ENCODE measurements at places on chromosomes 3 and 15. TPM values are rescaled to one million over a fixed set of nuclear protein-coding genes. Genes with fewer than 3 reads are reported as not detected.

Gene LIPC
- total RNA-seq: under 0.01 TPM

Gene PCSK6
- total RNA-seq: 4.2 TPM

Gene DET1
- 5.6 TPM for total RNA-seq

Gene SPTSSB
- under 0.01 TPM for total RNA-seq

Gene CYP1A2
- total RNA-seq: not detected

Gene DNAH12
- 0.28 TPM for total RNA-seq

Gene ZMYND10
- total RNA-seq: 0.58 TPM

Gene CIAO2A
- 50.7 TPM for total RNA-seq

Gene GOLGA8J
- total RNA-seq: 0.28 TPM

Gene DAZL
- not detected for total RNA-seq

Gene PRTG
- 1.9 TPM for total RNA-seq

Gene RBMS3
- total RNA-seq: 81.2 TPM

Gene ZNF660
- 3.1 TPM for total RNA-seq

Gene EFCC1
- total RNA-seq: under 0.01 TPM

Gene MINAR1
- total RNA-seq: 0.38 TPM

Gene CRTC3
- 10.4 TPM for total RNA-seq

Gene CPEB1
- 13.8 TPM for total RNA-seq

Gene CORO2B
- 12.3 TPM for total RNA-seq

Gene TMEM89
- not detected for total RNA-seq

Gene FOXL2NB
- total RNA-seq: under 0.01 TPM

Gene IGF2BP2
- 36.1 TPM for total RNA-seq

Gene SERINC4
- total RNA-seq: not detected

Gene BFSP2
- not detected for total RNA-seq

Gene SKIC8
- total RNA-seq: 62.6 TPM

Gene PROK2
- total RNA-seq: not detected

Gene COL6A6
- under 0.01 TPM for total RNA-seq

Gene GOLGA8T
- total RNA-seq: 0.28 TPM

Gene BTLA
- not detected for total RNA-seq

Gene METTL6
- 38.3 TPM for total RNA-seq

Gene SLC12A1
- total RNA-seq: under 0.01 TPM

Gene NDUFB5
- 140 TPM for total RNA-seq

Gene TLR9
- total RNA-seq: not detected

Gene FBXW12
- 0.28 TPM for total RNA-seq

Measured in regular cardiac myocyte (primary cell).